ENCODE measurements at places on chromosomes 5 and 9.

- DNase-seq, result no peak
These were observed 19.0 kb upstream of the SPINK4 start for GRCh38 chr9:33220681-33221567.

DNA sequence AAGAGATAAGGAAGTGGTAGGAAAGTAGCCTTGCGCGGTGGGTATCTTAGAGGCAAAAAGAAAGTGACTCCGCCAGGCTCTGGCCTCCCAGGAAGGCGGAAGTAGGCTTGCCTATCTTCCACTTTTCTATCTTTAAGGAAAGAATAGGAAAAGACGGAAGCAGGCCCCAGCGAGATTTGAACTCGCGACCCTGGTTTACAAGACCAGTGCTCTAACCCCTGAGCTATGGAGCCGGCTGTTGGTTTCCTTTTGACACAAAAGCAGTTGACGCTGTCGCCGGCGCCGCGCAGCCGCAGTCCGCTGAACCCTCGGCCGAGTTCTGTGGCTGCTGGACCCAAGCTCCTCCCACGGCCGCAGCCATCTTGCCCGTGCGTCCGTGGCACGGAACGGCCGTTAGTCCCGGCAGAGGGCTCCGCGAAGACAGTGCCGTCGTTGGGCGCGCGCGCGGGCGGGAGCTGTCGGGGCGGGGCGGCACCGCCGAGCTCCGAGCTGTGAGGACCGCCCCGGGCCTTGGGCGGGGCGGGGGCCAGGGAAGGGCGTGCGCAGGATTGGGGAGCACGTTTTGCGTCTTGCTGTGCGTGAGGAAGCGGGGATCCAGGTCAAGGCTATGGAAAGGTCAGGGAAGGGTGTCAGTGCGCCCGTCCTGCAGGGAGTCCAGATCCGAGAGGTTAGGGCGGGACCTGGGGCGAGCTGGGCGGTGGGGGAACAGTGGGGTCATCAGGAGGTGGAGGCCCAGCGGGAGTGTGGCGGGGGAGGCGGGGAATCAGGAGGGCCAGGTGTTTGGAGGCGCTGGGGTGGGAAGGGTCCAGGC is 13.3 kb downstream of the TRIM7 start:
- DNase-seq, result peak; percentile 90

DNA sequence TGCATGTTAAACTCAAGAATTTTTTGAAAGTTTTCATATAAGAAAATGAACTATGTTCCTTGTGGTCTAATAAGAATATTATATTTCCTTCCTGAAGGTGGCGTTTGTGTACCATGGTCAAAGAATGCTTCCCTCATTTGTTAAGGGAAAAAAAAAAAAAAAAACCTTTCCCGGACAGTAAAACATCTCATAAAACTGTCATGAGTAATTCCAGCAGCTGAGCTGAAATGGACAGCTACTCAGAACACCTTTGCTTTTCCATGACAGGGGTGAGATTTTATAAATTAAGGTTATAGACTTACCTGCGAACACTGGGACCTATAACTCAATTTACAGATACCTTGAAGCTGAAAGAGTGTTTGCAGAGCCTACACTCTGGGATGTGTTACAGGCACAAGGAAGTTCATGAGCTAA is 113.2 kb upstream of the RANBP3L start:
- DNase-seq, result no peak

GRCh38 chr9:75089373-75089766 is 1.1 kb downstream of the OSTF1 start:
- no peak for DNase-seq

DNA sequence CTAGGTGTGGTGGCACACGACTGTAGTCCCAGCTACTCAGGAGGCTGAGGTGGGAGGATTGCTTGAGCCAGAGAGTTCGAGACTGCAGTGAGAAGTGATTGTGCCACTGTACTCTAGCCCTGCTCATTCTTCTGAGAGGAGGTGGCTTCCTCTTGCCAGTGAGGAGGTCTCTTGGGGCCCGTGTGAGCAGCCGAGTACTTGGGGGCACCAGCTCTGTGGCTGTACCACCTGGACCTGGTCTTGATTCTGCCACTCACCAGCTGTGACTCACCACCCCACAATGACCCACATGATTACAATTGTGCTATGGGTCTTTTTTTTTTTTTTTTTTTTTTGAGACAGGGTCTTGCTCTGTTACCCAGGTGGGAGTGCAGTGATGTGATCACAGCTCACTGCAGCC is 18.0 kb upstream of the CRB2 start:
- no peak for DNase-seq

Data from activated gamma-delta T cell treated with anti-CD3 and anti-CD28 coated beads, Interleukin-2, amount 50 U/mL, for 16 hours (primary cell).